ENCODE measurements at places on chromosomes 4 and X.

- DNase-seq = no peak
Observed at GRCh38 chr4:2932951-2933565, 30.1 kb downstream of the NOP14 start.

DNA sequence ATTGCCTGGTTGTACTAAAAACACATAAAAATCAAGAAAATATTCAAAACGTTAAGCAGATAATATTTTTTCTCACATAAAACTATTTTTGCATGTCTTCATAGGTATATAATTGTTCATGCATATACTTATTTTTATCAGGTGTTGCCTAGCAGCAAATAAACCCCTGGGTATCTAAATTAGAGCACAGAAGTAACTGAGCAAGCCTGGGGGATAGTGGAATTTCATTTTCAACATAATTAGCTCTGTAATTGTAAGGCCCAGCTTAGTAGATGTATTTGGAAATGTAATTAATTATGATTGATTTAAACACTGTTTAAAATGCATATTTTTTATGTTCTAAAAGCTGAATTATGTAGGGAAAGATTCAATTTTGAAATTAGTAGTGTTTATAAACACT, 82.9 kb downstream of the ANKRD50 start:
- no peak for DNase-seq

DNA sequence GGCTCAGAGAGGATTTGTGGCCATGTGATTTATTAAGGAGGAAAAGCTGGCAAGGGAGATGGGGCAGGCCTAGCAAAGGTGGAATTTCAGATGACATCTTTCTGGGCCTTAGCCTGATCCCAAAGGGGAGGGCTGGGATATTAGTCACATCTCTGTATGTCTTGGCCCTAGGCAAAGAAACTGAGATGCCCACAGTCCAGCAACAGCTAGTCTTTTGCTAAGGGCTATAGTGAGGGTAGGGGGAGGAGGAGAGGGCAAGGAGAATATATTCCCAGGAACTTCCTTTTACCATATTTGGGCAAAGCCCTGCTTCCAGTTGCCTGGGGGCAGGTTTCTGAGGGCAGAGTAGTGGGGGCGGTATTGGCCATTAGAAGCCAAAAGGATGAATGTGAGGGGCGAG, 209.8 kb upstream of the NR3C2 start:
- no peak for DNase-seq

DNA sequence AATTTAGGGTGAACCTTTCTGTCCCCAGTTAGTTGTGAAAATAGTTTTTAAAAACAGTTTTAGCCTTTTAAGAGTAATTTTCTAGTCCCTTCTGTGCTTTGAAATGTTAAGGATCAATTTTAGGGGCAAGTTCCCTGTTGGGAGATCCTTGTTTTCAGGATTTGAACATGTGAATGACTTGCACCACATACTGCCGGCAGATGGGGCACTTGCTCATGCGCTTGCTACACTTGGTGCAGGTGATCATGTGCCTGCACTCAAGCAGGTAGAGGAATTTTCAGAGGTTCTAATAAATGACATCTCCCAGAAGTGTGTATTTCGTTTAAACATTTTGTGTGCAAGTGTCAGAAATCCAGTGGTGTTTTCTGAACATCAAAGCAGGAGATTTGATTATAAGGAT, 195.9 kb downstream of the CHM start:
- no peak for DNase-seq

- no peak for DNase-seq
Observed at GRCh38 chr4:61866378-61867030, 666.4 kb downstream of the ADGRL3 start.

DNA sequence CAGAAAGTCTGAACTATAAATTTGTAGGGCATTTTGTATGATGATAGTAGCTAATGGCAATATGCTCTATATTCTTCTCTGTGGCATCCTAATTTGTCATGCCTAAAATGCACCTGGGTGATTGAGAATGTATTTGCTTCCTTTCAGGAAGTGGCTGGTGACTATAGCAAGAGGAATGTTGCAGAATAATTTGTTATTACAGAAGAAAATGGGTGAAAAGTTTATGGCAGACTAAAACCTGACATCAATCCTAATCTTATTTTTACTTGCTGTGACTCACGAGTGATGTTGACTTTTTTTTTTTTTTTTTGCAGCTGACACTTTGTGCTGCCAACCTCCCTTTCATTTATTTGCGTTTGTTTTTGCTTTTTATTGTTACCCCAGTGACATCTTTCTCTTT, 141.1 kb downstream of the MSL3 start:
- DNase-seq = no peak

DNA sequence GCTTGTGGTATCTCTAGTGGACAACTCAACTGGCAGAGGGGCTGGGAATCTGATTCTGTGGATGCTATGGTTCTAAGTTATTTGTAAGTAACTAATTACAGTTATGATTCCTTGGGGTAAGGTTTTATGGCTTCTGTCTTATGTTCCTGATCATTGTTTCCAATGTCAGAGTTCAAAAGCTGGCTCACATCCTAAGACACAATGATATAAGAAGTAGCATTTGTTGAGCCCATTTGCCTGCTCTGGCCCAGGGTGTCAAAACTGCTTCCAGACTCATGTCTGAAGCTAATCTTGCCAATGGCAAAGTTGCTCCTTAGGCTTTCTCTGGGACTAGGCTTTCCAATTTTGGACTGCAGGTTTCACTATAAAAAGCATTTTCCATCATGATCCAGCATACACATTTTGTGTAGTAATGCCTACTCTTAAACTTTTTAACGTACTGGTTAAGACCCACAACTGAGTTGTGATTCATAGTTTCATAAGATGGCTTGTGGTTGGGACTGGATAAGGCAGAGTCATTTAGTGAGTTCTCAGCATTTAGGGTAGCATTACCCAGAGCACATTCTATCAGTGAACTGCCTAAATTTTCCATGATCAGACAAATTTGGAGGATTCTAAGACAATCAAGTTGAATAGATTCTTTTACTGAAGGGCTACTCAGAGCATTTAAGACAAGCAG, 50.0 kb downstream of the CCNI start:
- no peak for DNase-seq

- DNase-seq = no peak
Observed at GRCh38 chrX:57134702-57135101, 2.5 kb downstream of the SPIN2A start.

GRCh38 chrX:118570209-118570608, 74.6 kb downstream of the DOCK11 start:
- DNase-seq = no peak

GRCh38 chr4:177339477-177340374, 30.1 kb downstream of the NEIL3 start:
- no peak for DNase-seq

DNA sequence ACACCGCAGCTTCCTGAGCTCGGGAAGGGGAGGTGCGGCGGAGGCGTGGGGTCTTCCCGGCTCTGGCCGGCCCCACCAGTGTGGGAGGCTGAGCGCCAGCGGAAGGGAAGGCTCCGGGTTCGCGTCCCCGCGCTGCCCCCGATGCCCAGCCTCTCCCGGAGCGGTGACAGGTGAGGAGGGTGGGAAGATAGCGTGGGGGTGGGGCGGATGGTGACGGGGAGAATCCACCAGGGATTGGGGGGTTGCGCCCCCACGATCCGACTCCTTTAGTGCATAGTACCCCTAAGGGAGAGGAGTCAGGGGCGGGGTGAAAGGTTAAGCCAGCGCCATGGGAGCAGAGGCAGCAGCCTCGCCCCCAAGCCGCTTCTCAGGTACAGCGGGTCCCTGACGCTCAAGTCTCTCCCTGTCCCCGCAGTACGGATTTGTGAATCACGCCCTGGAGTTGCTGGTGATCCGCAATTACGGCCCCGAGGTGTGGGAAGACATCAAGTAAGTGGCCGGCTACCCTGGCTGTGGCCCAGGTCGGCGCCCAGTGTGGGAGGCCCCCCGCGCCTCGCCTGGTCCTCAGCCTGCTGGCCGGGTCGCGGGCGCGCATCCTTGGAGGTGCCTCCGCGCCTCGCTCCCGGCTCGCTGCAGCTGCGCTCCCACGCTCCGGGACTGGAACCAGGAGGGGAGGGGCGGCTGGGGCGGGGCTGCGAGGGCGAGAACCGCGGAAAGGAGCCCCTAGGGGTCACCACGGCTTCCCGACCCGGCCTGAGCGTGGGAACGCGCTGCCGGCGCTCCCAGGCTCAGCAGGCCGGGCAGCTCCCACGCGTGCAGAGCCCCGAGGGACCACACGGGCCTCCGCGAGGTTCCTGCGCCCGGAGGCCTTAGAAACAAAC, 791 bp downstream of the GUCY1B1 start:
- DNase-seq = peak; percentile 50

GRCh38 chrX:84046403-84046984, 141.5 kb downstream of the RPS6KA6 start:
- peak; percentile 7 for DNase-seq

- DNase-seq = no peak
Observed at GRCh38 chr4:141075553-141075952, 57.7 kb downstream of the RNF150 start.
